Foreskin keratinocyte (primary cell): ENCODE measurements at places on chromosomes 2 and 18. TPM values are rescaled to one million over a fixed set of nuclear protein-coding genes. Genes with fewer than 3 reads are reported as not detected.

Gene CFAP65
- not detected in 2 replicates for total RNA-seq

Gene SRD5A2
- not detected in 2 replicates for total RNA-seq

Gene NTSR2
- total RNA-seq, result not detected in 2 replicates

Gene MOCOS
- total RNA-seq, result 1.6 and 5.0 TPM in 2 replicates

Gene FAHD2B
- total RNA-seq, result 8.4 and 11.0 TPM in 2 replicates

Gene OSBPL1A
- 24.7 and 25.5 TPM in 2 replicates for total RNA-seq

Gene DTNA
- 0.25 and 0.48 TPM in 2 replicates for total RNA-seq

Gene IL37
- 0.21 and 0.44 TPM in 2 replicates for total RNA-seq

Gene CCDC121
- total RNA-seq, result 0.81 and 1.0 TPM in 2 replicates

Gene KHK
- 2.4 and 2.6 TPM in 2 replicates for total RNA-seq

Gene SESTD1
- total RNA-seq, result 15.2 and 23.2 TPM in 2 replicates

Gene NEURL3
- total RNA-seq, result not detected in 2 replicates

Gene UGT1A1
- 0.14 and 0.31 TPM in 2 replicates for total RNA-seq

Gene KLF11
- 4.7 and 6.0 TPM in 2 replicates for total RNA-seq
